Stimulated activated memory B cell treated with anti-CD40 and anti-IgM and Interleukin-4, amounts not matched to agents 10 μg/mL and 1 μg/mL and 100 μg/mL, for 72 hours (primary cell): ENCODE measurements at places on chromosomes 3 and 15.

- ATAC-seq, result peak; percentile 10
These were observed 67.0 kb downstream of the MGLL start for GRCh38 chr3:127755305-127755681.

GRCh38 chr3:113498221-113499005, 16.5 kb downstream of the SPICE1 start:
- ATAC-seq, result no peak

GRCh38 chr3:140420621-140421357, 257.1 kb upstream of the TRIM42 start:
- ATAC-seq, result no peak

DNA sequence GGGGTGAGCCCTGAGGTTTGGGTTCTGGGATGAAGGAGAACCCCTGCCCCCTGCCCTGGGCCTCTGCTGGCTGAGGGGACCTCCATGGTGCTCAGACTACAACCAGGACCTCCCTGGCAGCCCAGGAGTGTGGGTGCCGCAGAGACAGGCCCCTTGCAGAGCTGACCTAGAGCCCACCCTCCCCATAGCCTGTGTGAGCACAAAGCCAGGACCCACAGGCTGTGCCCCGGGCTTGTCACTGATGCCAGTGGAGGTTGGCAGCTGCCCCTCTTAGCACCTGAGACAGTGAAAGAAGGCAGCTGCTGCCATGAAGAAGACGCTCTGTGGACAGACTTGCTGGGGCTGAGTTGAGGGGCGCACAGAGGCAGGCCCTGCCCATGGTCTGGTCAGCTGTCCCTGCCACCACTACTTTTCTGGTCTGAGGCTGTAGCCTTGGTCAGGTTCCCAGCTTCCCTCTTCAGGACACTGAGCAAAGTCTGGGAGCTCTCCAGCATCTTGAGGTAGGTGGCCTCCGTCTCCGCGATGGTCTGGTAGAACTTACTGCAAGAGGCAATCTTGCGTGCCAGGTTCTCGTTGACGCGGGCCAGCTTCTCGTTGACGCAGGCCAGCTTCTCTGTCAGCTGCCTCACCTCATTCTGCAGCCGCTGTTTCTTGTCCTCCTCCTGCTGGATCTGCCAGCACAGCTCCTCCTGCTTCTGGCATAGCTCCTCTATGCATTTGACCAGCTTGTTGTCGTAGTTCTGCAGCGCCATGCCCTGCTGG, 23.0 kb downstream of the USP4 start:
- ATAC-seq, result no peak

- no peak for ATAC-seq
These were observed 336.0 kb downstream of the VGLL3 start for GRCh38 chr3:86654806-86655460.

DNA sequence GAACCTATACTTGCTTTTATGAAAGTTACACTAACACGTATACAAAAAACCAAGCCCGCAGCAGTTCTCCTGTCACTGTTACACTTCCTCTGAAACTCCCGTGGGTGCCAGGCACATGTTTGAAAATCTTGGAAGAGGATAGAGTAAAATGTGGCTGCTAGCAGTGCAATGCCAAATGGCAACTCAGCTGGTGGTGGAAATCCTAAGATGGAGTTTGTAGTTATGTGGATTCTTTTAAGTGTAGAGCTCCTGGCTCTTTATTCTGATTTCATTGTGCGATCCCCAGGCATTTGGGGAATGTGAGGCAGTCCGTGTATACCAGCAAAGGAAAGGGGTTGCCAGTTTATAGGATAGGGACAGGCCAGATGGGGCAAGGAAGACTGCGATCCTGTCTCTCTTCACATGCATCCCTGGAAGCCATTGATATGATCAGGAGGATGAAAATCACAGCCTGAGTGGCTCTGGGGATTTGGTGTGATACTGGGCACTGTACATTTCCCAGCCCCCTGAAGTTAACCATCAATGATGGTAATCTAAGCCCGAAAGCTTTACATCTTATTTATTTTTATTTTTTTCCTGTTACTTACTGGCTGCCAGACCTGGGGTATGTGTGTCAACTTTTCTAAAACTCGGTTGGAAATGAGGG, 1.1 kb downstream of the STAC start:
- no peak for ATAC-seq

GRCh38 chr3:187706971-187707370, 4.6 kb upstream of the RTP2 start:
- ATAC-seq, result no peak

- ATAC-seq, result no peak
These were observed 103.3 kb upstream of the SLC2A2 start for GRCh38 chr3:171129827-171130226.

- no peak for ATAC-seq
These were observed 48.2 kb downstream of the SRGAP3 start for GRCh38 chr3:9201266-9201665.

DNA sequence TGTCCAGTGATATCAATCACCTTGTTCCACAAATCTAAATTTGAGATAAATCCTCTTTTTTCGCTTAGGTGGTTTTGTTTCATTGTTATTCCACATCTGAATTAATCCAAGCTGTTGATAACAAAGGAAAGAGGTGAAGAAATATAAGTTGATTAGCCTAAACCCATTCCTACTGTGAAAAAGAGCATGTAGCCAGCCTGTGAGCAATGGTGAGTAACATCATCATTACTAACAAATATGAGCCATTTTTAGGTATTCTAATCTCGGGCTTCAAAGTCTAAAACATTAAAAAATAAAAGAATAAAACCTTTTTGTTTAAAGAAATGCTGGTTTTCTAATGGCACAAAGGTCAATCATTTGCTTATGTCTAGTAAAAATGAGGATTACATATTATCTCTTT, 52.1 kb upstream of the P3H2 start:
- ATAC-seq, result no peak

DNA sequence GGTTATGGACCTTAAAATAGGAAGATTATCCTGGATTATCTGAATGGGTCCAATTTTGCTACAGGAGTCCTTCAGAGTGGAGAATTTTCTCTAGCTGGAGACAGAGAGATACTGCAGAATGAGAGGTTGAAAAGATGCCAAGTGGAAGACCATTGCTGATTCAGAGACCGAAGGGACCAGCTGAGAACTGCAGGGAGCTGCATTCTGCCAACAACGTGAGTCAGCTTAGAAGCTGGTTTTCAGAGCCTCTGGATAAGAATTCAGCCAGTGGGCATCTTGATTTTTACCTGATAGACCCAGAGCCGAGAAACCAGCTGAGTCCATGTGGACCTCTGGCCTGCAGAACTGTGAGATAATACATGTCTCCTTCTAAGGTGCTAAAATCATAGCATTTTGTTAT, 234.0 kb downstream of the NR2F2 start:
- no peak for ATAC-seq

DNA sequence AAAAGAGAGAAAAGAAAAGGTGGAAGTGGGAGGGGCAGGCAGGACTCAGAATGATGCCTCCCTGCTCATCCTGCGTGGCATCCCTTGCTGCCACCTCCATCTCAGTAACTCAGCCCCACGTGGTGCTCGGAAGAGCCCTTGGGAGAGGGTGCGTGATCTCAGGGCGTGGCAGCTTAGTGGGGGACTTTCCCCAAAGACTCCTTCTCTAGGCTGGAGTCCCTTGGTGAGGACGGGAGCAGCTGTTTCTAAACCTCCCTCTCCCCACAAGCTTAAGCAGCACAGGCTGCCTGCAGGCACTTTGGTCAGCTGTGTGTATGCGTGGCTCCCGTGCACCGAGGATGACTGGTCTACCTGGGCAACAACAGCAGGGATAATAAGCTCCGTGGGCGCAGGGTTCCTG, 7.4 kb upstream of the ANPEP start:
- peak; percentile 63 for ATAC-seq

GRCh38 chr3:187318819-187319616, 27.5 kb upstream of the MASP1 start:
- ATAC-seq, result no peak

- no peak for ATAC-seq
These were observed 317.7 kb downstream of the EDEM1 start for GRCh38 chr3:5505163-5505562.

- ATAC-seq, result no peak
These were observed 245.6 kb upstream of the PEX5L start for GRCh38 chr3:180282386-180282785.

- no peak for ATAC-seq
These were observed 1341.3 kb downstream of the ROBO1 start for GRCh38 chr3:78426454-78426853.

- ATAC-seq, result no peak
These were observed 148.3 kb upstream of the LMCD1 start for GRCh38 chr3:8353364-8353763.

GRCh38 chr15:33438396-33438795, 127.6 kb downstream of the RYR3 start:
- no peak for ATAC-seq

DNA sequence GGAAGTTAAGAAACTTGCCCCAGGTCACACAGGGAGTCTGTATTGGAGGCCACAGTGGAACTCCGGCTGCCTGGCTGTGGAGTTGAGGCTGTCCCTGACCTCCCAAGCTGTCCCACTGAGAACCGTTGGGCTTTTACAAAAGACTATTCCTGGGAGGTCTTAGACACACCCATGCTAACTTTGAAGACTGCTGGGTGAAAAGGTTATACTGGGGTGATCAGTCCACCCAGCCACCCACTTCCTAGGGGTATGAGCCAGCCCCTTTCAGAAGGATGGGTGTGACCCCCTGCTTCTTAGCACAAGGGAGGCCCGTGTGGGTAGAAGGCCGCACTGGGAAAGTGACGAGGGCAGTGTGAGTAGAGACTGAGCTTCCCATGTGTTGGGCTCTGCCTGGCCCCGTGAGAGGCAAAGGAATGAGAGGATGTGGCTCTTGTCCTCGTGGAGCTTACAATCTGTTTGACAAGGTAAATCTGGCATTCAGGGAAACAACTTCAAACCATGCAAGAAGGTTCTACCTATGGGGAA, 19.0 kb downstream of the MRAS start:
- no peak for ATAC-seq

GRCh38 chr3:48428088-48428571, 1.8 kb downstream of the PLXNB1 start:
- no peak for ATAC-seq

GRCh38 chr3:159513867-159514380, 474.7 kb upstream of the IL12A start:
- ATAC-seq, result no peak

- peak; percentile 22 for ATAC-seq
These were observed 325 bp downstream of the ALCAM start for GRCh38 chr3:105367063-105367405.

DNA sequence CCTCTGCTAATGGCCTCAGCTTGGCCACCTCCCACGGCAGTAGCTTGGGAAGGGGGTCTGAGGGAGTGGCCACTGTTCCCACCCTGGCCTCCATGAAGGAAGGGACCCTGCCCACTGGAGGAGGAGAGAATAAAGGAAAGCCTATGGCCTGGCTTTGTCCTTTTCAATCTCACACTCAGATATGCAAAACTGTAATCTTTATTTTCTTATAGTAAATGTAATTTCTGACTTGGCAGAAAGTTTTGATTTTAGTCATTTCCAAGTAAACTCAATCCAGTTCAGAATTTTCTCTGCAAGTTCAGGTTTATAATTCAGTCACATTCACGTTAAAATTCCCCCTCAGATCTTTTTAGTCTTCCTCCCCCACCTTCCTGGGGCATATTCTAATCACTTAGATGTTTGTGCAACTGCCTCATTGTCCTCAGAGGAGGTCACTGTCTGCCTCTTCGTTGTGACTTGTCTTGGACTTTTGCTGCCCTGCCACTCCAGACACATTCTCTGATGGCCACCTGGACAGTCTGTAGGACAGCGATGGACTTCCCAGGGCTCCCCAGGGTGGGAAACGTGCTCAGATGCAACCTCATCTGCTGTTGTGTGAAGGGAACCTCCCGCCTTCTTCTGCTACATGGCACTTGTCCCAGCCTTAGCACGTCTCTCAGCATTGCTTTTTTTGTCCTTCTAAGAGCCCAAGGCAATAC, 222.8 kb upstream of the TBL1XR1 start:
- peak; percentile 80 for ATAC-seq

- ATAC-seq, result no peak
These were observed 192.6 kb downstream of the RAP2B start for GRCh38 chr3:153354641-153355040.

- ATAC-seq, result no peak
These were observed 843.9 kb upstream of the DPPA4 start for GRCh38 chr3:110181226-110181625.

DNA sequence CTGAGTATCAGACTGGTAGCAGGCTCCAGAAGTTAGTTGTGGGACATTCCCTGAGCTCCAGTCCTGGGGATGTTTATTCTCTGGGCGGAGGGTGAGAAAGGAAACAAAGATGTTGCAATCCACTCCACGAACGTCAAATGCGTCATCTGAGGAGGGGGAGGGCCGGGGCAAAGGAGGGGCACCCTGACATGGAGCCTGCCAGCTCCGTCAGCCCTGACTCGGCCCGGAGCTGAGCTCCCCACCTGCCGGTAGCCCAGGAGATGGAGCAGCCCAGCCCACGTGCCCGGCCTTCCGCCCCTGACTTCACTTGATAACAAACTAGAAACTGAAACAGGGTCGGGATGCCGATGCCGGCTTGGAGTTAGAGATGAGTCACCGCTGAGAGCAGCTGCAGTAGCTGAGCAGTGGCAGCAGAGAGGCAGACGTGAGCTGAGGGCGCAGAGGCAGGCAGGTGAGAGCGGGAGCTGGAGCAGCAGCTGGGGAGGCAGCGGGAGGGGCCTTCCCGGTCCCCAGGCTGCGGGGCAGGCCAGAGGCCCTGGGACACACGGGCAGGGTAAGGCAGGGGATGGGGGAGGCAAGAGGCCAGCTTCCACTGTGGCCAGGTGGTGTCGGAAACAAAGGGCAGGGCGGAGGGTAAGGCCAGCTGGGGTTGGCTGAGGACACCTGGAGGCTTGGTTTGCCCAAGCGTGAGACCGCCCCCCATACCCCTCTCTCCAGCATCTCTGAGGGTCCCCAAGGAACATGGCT, at the start of gene ISG20:
Gene ISG20, plus strand, starts transcription at position 391 of the 747 bp plus-strand sequence. Its CDS starts 351 bp downstream, at position 742.
- ATAC-seq, result peak; percentile 87

DNA sequence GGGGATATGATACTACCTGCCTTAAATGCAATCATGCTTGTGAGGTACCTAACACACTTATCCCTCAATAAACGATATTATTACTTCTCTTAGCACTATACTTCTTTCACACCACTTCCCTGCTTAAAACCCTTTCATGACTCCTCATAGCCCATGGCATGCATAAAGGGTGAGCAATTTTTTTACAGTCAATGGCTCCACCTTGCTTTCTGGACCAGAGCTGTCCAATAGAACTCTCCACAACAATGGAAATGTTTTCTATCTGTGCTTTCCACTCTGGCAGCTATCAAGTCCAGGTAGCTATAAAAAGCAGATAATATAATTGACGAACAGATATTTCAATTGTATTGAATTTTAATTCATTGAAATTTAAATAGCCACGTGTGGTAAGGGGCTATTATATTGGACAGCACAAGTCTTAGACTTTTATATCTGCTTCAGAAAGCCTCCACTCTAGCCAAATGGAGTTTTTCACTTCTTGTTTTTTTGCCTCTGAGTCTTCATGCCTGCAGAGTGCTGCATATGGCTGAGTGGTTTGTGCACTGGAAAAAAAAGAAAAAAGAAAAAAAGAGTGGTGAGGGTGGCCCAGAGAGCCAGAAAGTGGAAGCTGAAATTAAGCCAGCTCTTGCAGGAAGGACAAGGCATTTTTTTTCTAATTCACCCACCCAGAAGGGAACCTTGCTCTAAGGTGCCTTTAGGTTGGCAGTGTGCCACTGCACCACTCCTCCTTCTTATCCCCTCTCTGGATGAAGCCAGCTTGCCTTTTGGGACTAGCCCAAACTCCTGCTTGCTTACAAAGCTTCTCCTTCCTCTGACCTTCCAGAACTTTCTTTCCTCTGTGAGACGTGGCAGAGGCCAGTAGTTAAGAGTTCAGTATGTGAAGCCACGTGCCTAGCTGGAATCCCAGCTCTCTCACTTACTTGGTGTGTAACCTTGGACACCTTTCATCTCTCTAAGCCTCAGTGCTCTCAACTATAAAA, 239.0 kb upstream of the LRTM1 start:
- no peak for ATAC-seq
